Left colon (tissue), 2 donors: ENCODE measurements at places on chromosomes 5 and 9. TPM values are rescaled to one million over a fixed set of nuclear protein-coding genes. Genes with fewer than 3 reads are reported as not detected.

Gene DIPK1B
- total RNA-seq = 2.1 TPM

- no peak for DNase-seq
Observed at GRCh38 chr9:21340735-21341134, 5.5 kb upstream of the KLHL9 start.

DNA sequence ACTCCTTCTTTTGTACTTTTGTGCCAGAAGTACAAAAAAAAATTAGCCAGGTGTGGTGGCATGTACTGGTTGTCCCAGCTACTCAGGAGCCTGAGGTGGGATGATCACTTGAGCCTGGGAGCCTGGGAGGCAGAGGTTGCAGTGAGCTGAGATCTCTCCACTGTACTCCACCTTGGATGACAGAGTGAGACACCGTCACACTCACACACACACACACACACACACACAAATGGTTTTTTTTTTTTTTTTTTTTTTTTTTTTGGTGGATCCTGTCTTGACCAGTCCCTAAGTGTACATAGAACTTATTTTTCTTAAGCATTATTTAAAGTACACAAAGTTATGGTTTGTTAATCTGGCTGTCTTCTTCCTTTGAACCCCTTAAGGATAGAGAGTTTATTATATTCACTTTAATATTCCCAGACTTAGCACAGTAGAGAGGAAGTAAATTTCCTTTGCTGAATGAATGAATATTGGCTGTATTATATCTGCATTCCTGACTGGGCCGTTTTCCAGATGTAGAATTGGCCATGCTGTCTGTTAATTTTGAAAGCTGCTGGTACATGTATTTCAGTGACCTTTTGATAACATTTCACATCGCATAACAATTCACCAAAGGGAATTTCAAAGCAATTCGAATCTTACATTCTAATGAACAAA lies 429.0 kb upstream of the ZNF608 start:
- DNase-seq = no peak

- DNase-seq = peak; percentile 17
Observed at GRCh38 chr5:72063219-72063819, 44.0 kb upstream of the MAP1B start.

Gene SPATA31E1
- total RNA-seq = not detected

Gene DOCK8
- 10.3 TPM for total RNA-seq

Gene SLC6A7
- 30.4 TPM for total RNA-seq

- no peak for DNase-seq
Observed at GRCh38 chr5:139296862-139297326, 3.4 kb downstream of the MATR3 start.

Gene CAMK4
- total RNA-seq = 3.1 TPM

Gene CCDC171
- 3.5 TPM for total RNA-seq

DNA sequence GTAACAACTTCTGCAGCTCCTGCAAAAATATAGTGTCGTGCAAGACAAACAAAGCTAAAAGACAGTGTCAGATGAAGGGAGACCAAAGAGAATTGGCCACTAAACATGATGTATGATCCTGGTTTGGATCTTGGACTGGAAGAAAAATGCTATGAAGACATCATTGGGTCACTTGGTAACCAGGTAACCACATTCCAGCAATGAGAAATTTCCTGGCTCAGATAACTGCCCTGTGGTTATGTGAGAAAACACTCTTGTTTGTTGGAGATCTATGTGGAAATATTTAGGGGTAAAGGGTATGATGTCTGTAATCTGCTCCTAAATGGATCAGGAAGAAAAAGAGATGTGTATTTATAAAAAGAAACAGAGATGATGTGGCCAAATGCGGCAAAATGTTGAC lies 45.5 kb upstream of the ANKRD33B start:
- DNase-seq = no peak

DNA sequence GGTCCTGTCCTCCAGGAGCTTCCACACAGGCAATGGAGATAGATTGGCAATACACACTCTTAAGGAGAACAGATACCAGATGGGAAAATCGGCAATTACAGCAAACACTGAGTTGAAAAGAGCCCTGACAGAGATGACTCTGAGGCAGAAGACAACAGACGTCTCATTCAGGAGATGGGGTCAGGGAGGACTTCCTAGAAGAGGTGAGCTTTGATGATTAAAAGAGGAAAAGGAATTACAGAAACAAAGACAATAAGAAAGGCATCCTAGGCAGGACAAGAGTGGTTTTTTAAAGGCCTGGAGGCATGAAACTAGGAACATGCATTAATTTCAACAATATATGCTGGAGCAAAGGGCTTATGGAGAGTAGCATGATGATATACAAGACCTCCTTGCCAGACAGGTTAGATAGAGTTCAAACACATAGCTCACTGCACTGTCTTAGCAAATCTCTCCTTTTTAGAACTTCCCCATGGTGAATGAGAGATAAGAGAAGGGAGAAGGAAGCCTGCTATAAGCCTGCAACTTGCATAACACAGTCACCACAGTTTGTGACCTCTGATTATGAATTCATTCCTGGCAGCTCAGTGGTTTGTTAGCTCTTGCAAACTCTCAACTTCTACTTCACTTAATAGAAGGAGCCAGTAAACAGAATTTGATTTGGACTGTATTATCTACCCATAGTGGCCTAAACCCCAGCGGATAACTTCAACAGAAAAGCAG lies 48.5 kb downstream of the SIL1 start:
- DNase-seq = no peak

DNA sequence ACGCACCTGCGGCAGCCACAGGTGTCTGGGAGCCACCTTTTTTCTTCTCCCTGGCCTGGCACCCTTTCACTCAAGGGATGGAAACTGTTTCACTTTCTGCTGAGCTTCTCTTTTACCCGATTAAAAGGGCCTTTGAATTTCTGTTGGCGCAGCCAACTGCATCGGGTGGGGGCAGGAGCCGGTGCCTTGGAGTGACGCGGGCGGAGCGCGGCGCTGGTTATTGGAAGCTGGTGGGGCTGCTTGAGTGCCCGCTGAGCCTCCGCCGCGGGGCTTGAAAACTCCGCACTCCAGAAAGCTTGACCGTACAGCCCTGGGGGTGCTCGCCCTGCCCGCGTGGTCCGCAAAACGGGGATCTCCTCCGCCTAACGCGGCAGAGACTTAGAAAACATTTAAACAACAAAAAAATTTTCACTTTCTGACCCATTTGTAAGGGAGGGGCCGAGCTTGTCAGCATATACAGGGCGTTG lies 52.0 kb upstream of the TJP2 start:
- DNase-seq = peak; percentile 77

GRCh38 chr5:32315221-32316014 lies 2.7 kb upstream of the MTMR12 start:
- DNase-seq = no peak

DNA sequence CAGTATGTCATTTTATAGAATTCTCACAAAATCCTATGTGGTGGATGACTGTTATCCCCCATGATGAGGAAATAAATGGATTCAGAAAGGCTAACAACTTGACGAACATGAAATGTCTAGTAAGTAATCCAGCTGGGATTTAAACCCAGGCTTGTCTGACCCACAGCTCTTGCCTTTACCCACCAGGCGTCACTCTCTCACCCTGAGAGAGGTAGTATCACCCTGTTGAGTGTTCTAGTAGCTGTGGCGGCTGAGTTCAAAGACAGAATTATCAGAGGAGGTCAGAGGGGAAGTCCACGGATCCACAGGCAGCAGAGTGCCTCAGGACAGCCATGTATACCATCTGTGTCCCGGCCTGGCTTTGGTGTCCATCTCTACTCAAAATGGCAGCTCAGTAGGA lies 113.8 kb downstream of the ZNF462 start:
- DNase-seq = no peak

Gene GIN1
- 4.9 TPM for total RNA-seq

DNA sequence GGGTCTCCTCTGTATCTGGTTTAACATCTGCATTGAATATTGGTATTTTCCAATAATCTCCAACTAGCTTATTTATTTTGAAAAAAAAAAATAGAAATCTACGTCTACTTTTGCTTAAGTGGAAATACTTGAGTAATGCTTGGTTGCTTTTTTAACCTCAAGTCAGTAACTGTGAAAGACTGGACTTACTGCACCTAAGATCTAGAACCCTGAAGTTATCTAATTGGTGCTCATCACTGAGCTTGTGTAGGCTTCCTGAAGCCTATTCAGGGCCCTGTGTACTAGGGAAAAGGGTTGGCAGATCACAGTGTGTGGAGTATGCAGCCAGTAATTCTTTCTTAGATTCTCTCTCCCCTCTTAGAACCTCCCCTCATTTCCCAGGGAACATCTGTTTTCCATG lies 16.2 kb downstream of the SLC1A1 start:
- no peak for DNase-seq

- DNase-seq = no peak
Observed at GRCh38 chr5:166581826-166582225, 1709.6 kb upstream of the WWC1 start.

DNA sequence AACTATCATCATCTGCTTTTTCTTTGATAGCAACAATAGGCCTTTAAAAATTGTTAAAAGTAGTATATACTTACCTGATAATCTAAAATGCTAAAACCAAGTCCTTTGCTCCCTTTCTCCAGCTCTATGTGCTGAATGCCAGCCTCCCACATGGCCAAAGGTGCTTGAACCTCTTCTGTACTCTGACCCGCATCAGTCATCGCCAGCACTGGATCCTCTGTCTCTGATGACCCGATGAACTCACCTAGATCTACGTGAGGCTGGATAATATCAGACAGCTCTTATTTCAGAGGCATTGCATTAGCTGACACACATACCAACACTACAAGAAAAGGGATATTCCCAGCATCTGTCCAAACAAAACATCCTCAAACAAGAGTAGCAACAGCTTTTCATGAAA lies 89.5 kb downstream of the MPDZ start:
- no peak for DNase-seq

DNA sequence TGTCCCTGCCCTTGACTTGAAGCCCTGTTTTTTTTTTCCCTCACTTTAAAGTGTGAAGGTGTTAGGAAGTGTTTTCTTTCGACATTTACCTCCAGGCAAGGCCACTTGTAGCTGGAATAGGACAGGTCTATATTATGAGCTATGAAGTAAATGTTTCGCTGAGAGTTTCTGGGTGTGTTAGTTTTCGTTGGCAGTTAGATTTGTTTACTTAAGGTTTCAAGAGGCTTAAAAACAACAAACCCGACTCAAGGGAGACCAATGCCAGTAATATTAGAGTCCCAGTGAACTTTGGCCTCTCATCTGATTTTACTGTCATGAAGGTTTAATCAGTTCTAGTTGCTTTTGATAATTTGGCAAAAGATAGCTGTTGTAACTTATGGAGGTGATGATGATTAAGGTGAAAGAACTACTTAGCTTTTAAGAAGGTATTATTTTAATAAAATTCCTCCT lies 25.2 kb downstream of the OCLN start:
- no peak for DNase-seq

GRCh38 chr9:129343424-129344375 lies 165.6 kb upstream of the IER5L start:
- DNase-seq = peak; percentile 71

DNA sequence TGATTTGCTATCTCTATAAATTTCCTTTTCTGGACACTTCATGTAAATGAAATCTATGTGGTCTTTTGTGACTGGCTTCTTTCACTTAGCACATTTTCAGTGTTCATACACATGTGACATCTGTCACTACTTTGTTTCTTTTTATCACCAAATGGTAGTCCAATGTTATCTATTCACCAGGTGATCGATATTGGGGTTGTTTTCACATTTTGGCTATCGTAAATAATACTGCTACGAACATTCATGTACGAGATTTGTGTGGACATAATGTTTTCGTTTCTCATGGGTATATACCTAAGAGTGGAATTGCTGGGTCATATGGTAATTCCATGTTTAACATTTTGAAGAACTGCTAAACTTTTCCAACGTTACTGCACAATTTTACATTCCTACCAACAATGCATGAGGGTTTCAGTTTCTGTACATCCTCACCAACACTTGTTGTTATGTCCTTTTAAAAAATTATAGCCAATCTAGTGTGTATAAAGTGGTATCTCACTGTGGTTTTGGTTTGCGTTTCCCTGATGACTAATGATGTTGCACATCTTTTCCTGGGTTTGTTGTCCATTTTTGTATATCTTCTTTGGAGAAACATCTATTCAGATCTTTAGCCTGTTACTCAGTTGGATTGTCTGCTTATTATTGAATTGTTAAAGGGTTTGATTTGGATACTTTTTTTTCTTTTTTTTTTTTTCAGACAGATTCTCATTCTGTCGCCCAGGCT lies 263.0 kb downstream of the PDZD2 start:
- no peak for DNase-seq

DNA sequence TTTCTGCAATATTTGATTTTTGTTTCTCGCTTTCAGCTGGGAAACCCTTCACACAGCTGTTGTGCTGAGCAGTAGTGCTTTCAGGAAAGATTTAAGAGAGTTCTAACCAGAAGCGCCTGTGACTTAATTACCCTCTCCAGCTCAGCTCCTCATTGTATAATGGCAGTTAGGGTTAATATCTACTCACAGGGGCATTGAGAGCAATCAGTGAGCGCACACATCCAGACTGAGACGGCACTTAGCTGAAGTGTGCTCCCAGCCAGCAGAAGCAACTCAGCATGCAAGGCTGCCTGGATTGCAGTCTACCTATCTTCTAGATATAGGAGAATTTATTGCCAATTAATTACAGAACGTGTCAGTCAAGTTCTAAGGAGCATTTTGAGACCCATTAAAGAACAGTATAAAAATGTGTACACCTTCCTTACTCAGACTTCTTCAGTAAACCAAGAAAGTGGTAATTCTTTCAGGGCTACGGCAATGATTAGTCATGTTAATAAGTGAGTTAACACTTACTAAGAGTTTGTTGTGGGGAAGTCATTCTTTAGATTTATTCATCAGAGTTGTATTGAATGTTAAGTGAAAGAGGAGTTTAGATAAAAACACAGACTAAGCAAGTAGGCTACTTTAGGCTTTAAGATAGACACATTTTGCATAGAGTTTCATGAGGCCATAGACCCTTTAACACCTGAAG lies 111.7 kb upstream of the PCAT7 start:
- no peak for DNase-seq

Gene TAF11L9
- total RNA-seq = not detected

Gene SHOC1
- total RNA-seq = not detected

Gene EQTN
- total RNA-seq = 0.45 TPM

DNA sequence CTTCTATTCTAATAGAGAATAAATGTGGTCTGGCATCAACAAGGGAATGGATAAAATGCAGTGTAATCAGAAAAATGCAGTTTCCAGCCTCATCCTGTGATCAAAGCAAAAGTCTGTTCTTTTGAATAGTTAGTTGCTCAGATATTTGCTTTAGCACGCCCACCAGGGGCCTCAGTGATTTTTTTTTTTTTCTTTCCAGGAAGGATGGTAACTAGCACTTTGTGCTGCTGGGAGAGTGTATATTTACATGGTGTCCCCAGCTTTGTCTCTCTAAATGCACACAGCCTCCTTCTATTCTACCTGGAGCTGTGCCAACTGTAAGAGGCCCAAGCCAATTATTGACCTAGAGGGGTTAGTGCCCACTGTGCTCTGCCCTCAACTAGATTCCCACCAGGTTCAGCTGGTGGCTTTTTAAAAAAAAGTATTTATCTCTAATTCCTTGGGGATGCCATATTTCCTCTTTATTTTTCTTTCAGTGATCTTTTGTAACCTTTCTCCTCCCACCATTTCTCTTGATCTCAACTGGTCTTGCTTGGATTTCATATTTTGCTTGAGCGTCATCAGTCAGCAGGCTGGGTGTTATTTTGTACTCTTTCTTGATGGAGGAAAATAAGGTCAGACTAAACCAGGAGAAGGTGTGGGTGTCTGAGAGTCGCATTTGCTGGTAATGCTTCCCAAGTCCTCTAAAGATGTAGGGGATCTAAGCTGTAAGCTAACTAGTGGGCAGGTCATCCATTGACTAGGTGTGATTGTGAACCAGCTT lies 193.0 kb upstream of the C9orf72 start:
- DNase-seq = no peak

GRCh38 chr5:158725297-158725851 lies 374.3 kb downstream of the EBF1 start:
- DNase-seq = no peak
